ENCODE measurements at places on chromosomes 16 and 17.

DNA sequence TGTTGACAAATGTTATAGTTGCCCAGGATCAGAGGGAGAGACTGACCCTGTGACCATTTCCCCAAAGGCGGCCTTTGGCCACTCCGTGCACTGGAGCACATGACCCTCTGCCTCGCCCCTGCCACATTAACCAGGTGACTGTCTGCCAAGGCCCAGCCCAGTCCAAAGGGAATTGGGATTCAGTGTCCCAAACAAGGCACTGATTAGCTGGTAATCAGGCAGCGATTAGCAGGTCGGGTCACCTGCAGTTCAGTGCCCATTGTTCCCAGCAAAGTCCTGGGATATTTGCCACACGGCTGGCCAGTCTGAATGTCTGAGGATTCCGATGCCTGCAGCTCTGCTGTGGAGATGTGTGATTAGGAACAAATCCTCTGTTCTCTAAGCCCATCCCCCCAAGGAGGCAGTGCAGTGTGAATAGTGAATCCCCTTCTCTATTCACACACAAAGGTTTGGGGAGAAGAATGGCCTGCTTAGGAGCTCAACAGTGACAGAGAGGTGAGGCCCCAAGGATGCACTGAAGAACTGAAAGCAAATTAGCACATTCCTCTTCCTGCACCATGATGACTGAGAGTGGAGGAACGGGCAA lies 123.1 kb upstream of the MAF start:
- peak; percentile 36 for DNase-seq

GRCh38 chr16:19329932-19330331 lies 44.4 kb downstream of the CLEC19A start:
- no peak for DNase-seq

- DNase-seq, result no peak
Observed at GRCh38 chr17:61026818-61027217, 349.2 kb downstream of the BCAS3 start.

DNA sequence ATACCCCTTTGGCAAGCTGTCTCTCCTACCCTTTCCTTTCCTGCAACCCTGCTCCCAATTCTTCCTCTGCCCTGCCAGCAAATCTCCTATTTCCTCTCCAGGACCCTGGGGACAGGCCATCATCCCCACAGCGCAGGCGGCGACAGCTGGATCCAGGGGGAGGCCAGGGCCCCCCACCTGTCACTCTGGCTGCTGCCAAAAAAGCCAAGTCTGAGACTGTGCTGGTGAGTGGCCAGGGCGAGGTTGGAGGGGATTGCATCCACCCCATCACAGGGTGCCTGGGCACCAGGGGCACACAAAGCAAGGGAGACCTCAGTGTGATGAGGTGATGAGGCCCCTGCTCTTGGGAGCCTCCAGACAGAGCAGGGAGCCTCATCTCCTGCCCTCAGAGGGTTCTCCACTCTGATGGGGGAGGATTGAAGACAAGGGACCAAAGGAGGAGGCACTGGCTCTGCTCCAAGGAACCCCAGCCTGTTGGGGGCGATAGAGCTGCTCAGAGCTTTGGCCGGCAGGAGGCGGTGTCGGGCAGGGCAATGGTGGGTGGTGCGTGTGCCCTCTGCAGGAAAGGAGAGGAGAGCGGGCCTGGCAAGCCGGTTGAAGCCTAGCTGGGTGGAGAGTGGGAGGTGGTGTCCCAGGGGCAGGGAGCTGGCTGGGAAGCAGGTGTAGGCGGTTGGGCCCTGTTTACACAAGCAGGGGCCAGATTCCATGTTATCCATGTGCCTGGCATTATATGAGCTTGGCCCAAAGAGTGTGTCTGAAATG lies 15.6 kb upstream of the PDK2 start:
- no peak for DNase-seq

GRCh38 chr17:8670421-8670820 lies 39.9 kb upstream of the MYH10 start:
- DNase-seq, result no peak

GRCh38 chr17:57994436-57994835 lies 6.4 kb upstream of the VEZF1 start:
- no peak for DNase-seq

- DNase-seq, result no peak
Observed at GRCh38 chr16:9308356-9308801, 216.9 kb downstream of the HAPSTR1 start.

- DNase-seq, result no peak
Observed at GRCh38 chr16:25172831-25173230, 43.9 kb upstream of the AQP8 start.

GRCh38 chr16:7107436-7107835 lies 225.2 kb upstream of the RBFOX1 start:
- no peak for DNase-seq

GRCh38 chr16:67965668-67966548 lies 2.5 kb downstream of the SLC12A4 start:
- no peak for DNase-seq

GRCh38 chr16:66278604-66279262 lies 87.8 kb upstream of the CDH5 start:
- no peak for DNase-seq

- no peak for DNase-seq
Observed at GRCh38 chr16:57244463-57244766, 644 bp upstream of the ARL2BP start.

DNA sequence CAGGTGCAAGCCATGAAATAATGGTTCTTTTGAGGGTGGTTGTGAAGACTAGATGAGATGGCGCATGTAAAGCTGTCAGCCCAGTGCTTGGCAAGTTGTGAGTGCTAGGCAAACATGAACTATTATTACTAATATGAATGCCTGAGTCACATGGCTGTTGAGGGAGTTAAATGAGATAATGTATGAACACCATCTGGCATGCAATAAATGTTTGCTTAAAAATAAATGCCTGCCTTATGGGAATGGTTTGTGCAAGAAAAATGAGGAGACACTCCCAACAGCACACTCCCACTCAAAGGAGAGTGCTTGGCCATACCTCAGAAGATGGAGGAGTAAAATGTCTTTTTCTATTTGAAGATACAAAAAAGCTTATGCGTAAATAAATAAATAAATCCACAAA lies 3.6 kb downstream of the MAPK3 start:
- DNase-seq, result no peak

- no peak for DNase-seq
Observed at GRCh38 chr17:17941015-17941414, 31.2 kb downstream of the TOM1L2 start.

DNA sequence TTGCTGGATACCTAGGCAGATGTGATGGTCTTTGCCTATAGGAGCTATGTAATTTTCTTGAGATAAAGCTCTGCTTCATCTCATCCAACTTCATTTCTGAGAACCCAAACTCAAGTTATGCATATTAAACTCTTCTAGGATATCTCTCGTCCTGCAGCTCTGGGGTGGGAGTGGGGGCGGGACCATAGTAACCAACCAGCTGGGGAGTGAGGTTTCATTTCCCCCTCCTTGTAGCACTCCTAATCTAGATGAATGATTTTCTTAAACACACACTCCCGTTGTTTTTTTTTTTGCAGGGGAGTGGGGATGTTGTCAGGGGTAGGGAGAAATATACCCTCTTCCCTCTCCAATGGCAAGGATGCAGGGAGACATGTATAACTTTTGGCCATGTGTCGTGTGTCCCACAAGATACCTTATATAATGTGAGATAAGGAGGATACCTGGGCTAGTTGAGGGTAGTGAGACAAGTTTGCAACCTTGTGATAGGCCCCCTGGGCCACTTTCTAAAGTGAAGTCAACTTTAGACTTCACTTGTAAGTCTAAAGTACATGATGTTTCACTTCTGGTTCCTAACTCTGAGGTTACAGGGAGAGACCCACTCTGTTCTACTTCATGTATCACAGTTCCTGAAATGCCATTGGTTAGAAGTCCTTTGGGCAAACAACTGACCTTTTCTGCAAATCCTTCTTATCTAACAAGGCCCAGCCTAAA lies 10.5 kb upstream of the HEATR6 start:
- no peak for DNase-seq

DNA sequence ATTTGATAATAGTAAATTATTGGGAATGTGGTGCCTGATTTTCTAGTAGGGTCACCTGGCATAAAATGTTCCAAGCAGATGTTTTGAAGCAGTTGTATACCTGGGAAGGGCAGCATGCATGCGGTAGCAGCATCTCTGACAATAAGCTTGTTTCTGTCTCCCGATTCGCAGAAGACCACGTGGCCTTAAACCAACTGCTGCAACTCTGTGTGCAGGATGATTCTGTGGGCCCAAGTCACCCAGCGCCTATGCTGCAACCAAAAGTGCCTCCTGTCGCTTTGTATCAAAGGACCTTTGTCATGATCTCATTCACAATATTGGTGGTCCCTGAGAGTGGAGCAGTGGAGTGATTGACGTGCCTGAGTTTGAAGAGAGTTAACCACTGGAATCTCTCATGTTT lies 8.1 kb downstream of the NDEL1 start:
- DNase-seq, result no peak

- DNase-seq, result no peak
Observed at GRCh38 chr16:29987371-29988085, 7.9 kb downstream of the HIRIP3 start.

DNA sequence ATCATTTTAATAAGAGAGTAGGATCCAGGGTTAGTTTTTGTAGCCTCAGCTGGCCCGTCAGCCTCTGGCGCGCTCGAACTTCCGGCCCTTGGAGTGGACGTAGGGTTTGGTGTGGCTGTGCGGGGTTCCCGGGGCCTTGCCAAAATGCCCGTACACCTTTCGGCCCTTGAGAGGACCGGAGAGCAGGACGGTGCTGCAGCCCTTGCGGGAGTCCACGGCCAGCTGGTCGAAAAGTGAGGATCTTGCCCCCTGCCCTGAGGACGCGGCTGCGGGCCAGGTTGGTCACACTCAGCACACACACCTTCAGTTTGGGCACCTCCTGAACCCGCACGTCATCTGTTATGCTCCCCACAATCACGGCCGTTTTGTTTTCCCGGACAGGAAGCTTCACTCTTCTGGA lies 42.2 kb upstream of the CNTNAP4 start:
- DNase-seq, result no peak

- DNase-seq, result no peak
Observed at GRCh38 chr17:57809879-57810278, 40.0 kb downstream of the MRPS23 start.

DNA sequence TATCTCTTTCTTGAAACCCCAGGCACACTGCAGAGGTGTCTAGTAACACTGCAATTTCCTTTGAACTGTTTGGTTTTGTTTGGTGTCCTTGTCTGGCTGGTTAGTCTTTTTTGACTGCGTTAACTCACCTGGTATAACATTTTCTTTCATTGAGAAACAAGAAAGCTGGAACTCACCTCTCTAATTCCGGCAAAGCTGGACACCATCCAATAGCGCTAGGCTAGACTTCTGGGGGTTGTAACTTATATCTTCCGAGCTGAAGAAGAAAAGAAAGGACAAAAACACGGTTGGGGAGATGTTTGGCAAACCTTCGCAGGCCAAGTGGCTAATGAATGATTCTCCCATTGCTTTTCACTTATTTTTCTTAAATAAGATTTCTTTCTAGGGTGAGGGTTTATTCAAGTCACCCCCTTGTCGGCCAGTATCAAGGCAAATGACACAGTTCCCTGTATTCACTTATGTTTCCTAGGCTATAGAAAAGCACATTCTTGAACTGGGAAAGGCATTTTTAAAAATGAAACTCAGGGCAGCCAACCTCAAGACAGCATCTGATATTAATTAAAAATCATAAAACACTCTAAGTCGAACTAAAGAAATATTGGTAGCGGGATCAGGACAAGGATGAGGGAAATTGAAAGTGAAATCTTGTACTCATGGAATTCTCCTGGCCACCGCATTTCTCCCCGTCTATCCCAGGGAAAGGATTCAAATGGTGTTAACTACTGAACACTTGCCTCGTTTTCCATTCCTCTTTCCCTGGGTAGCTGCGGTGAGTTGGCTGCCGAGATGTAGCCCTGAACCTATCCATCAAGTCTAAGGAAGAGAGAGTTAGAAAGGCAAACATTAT lies 95.9 kb upstream of the ZFHX3 start:
- no peak for DNase-seq

- no peak for DNase-seq
Observed at GRCh38 chr16:94918-95265, 16.9 kb downstream of the MPG start.

- DNase-seq, result no peak
Observed at GRCh38 chr17:60819447-60820130, 141.9 kb downstream of the BCAS3 start.

DNA sequence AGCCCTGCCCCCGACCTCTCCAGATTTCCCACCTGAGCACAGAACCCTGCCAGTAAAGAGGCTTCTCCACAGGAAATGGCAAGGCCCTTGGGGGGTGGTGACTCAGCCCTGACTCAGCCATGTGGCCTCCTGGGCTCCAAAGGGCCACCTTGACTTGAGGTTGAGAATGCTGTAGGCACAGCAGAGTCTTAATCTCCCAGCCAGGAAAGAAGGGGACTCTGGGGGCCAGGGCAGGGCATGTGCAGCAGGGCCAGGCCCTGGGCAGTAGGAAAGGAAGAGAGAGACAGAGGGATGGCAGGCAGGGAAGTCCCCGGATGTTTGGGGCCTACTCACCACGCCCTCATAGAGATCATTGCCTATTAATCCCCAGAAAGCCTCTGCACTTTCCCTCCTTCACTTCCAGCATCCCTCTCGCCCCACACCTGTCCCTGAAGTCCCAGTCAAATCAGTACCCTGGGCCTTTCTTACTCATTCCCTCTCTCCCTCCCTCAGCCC lies 4.8 kb upstream of the ITGA3 start:
- DNase-seq, result no peak

DNA sequence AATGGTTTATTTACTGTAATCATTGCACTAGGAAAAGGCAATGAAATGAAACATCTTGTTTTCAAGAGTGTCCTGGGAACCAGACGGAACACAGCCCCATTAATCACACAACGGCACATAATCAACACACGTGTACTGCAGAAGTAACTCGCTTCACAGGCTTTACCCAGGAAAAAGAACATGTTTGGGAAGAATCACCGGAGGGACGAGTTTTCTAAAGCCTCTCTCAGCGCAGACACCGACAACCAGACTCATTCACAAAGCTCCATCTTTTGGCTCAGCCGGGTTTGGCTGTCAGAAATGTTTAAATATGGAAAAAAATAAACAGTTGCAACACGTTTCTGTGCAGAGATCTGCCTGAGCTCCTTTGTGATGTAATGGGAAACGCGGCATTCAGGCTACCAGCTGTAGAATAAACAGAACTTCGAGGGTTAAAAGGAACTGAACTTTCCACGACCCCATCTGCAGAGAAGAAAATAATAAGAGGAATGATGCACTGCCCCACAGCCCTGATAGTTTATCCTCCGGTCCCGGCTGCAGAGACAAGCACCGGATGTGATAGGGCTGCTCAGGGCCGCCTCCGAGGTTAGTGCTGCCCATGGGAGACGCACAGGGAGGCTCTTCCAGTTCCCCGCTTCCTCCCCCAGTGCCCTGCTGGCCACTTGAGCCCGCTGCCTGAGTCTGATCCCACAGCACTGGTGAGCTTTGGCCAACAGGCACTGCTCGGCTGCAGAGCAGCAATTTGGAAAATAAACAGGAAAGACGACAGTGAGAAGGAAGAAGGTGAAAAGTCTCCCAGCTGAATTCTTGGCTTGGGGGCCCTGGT lies 119.8 kb downstream of the HIC1 start:
- DNase-seq, result peak; percentile 60
